ENCODE measurements at places on chromosomes 1 and 21.

- DNase-seq = no peak
These were observed 7.2 kb downstream of the XCL1 start for GRCh38 chr1:168583571-168583970.

- DNase-seq = peak; percentile 32
These were observed 663 bp downstream of the CAMTA1 start for GRCh38 chr1:6785728-6786505.

GRCh38 chr1:230752407-230752806 lies 5.2 kb downstream of the CAPN9 start:
- no peak for DNase-seq

DNA sequence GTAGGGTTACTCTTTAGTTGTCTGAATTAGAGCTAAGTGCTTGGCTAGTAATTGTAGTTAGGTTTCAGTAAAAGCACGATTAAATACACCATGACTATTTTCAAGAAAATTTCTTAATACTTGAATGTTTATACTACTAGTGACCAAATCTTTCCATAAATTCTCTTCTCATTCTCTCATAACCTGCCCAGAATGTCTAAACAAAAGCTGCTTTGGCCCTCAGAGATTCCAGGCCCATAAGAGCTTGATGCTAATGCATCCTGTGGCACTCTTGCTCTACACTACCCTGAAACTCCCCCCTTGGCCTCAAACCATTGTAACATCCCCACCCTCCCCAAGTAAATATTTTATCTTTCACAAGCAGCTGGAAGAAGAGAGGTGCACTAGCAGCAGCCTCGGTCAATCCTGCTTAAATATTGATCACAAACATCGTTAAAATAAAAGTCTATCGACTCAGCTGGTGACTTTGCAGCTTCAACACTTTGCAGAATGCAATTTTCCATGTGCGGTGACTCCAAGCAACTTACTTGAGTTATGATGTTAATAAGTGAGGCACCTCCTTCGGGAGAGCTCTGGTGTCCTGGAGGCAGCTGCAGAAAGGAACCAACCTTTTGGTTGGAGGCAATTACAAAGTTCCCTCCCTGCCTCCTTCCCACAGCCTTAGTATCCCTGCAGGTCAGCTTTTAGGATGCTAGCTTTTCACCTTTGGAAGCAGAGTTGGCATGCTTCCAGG lies 315.6 kb upstream of the PLXNA2 start:
- no peak for DNase-seq

- DNase-seq = no peak
These were observed 5.5 kb downstream of the CLCA4 start for GRCh38 chr1:86552376-86552775.

DNA sequence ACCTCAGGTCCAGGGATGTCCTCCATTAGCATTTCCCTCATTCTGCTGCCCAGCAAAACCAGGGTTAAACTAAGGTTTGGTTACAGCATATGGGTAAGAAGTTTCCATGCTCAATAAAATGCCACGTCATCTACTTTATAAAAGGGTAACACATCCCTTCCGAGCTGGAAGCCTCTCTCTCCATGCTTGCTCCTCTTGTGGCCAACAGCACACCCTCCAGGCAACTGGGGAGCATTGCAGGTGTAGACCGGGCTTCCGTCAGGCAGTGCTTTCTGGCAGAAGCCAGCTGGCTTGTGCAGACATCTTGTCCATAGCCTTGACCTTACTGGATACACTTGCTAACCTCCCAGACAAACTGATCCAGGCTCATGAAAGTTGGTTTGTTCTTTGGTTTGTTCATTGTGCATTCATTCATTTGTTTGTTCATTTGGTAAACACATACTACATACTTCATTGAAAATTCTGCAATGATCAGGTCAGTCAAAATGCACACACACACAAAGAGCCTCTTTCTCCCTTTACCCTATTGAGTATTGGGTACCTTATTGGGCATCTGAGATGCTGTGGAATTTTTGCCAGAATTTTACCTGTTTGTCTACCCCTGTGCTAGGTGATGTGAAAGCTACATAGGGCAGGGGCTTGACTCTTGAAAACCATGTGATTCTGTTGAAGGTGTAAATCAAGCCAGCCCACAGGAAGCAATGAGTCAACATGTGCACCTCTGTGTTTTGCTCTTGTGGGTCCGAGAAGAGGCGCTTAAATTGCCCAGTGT lies 422.8 kb downstream of the CAMTA1 start:
- DNase-seq = peak; percentile 72

- DNase-seq = no peak
These were observed 126.6 kb downstream of the C1orf21 start for GRCh38 chr1:184513421-184513820.

GRCh38 chr1:54361342-54361741 lies 44.9 kb downstream of the SSBP3 start:
- DNase-seq = no peak

GRCh38 chr1:38541223-38541622 lies 318.3 kb downstream of the RRAGC start:
- no peak for DNase-seq

DNA sequence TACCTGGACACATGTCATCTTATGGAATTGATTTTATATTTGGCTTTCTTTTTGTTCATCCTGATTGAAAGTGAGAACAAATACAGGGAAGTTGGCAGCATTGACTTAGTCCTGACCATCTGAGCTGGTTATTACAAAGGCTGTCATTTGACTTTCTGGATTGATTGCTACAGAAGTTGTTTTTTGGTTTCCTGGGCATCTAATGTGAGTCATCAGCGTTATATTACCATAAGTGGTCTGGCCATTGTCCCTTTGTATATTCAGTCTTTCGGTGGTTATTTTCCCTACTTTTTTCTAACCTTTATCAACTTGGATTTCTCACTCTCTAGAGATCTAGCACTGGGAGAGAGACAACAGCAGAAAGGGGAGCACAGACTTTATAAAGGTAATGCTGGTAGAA lies 1646.5 kb downstream of the MRPL39 start:
- no peak for DNase-seq

- DNase-seq = peak; percentile 97
These were observed 164.6 kb upstream of the GJB5 start for GRCh38 chr1:34590211-34590623.

DNA sequence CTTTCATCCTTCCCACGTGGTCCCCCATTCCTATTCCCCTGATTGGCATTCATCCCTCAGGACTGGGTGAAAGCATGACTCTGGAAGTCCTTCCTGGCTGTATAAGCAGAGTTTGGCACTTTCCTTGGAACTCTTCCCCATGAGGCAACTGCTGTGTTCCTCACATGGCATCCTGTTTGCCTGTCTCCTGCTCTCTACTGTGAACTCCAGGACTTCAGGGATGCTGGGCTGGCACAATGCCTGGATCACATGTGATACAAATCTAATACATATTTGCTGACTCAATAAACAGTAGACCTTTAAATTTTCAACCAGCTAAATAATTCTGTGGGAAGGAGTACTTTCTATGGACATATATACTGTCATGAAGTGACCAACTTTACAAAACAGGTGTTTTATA lies 46.8 kb upstream of the EDEM3 start:
- DNase-seq = no peak

DNA sequence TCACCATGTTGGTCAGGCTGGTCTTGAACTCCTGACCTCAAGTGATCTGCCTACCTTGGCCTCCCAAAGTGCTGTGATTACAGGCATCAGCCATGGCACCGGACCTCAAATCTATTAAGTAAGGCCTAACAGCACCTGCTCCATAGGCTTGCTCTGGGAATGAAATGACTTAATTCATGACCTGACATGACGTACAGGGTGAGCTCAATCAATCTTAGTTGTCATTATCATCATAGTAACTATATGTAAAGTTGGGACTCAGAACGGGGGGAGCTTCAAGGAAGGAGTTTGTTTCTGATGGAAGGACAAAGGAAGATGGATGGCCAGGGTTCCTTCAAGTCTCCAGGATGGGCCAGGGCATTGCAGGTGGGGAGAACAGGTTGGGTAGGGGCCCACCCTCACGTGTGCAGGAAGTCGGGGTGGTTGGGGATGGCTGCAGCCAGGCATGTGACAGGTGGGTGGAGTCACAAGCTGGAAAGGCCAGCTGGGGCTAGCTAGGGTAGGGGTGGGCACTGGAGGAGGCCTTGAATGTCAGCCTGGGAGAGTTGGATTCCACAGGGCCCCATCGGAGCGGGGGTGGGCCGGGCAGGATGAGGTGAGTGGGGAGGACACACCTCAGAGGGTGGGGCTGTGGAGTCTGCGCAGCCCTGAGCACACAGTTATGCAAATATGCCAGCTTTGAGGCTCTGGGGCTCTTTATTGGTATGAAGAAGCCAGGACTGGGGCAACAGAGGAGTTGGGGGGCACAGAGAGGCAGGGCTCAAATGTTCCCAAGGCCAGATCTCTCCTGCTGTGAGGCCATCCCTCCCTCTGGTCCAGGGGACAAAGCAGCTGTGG lies 9.6 kb downstream of the TRIM62 start:
- DNase-seq = no peak

GRCh38 chr1:84504580-84505492 lies 1.4 kb upstream of the SPATA1 start:
- DNase-seq = no peak

DNA sequence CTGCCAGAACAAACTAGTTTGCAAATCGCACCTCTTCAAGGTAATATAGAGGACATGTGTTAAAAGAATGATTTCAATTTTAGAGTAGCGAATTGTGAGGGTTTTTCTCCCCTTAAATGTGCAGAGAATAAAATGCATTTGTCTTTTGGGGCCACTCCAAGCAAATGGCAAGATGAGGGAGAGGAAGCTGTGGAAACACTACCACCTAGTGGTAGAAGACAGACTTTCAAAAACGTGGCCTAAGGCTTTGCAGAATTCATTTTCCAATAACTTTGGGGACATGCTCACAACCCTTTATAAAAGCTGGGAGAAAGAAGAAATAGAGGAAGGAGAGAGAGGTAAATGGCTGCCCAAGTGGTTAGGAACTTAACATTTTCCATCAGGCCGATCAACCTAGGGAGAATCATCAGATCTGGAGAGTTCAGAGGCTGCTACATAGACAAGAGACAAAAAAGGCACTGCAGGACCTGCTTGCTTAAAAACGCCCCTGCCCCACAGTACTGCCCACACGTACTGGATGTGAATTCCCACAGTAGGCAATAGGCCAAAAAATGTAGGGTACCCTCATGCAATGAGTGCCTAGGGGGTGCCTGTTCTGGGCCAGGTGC lies 15.7 kb upstream of the RCAN1 start:
- DNase-seq = peak; percentile 51

DNA sequence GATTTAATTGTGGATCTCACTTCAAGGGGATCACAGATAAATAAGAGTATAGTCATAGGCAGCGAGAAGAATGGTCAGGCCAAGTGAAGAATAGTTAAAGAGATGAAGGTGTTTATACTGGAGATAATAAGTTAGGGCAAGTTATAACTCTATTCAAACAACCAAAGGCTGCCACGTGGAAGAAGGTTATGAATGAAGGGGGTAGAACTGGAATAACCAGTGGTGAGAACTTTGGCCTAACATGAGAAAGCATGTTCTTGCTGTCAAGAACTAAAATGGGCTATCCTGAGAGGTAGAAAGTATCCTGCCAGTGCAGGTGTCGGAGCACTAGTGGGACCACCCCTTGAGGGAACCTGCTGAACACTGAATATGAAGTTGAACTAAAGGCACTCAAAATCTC lies 49.6 kb upstream of the EDEM3 start:
- no peak for DNase-seq

- no peak for DNase-seq
These were observed 67.5 kb downstream of the SDC3 start for GRCh38 chr1:30840904-30841598.

DNA sequence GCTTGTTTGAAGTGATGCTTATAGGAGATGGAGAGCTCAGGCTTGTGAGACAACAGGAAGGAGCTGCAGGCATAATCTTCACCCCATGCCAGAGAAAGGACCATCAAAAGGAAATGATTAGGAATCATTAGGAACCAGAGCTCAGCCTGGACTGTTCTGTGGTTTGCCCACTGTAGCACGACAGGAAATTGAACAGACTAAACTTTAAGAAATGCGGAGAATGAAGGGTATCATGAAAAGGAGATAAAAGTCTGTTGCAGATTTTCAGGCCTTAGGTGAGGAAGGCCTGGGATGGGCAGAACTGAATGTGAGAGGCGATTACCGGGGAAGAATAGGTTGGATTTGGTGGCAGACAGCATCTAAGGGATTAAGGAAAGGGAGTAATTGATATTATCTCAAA lies 292.0 kb upstream of the PLXNA2 start:
- DNase-seq = no peak

DNA sequence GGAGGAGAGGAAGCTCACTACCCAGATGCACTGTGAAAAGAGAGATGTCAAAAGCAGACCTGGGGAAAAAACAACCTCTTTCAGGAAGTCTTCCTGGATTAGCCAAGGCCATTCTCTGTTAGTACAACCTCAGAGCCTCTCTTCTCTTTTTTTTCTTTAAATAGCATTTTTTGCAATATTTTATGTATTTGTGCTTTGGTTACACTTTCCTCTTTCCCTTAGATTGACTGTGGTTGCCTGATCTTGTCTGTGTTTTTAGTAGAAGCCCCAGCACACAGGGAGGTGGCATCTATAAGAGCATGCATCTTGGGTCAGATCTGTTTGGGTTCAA lies 18.8 kb downstream of the SLC26A9 start:
- no peak for DNase-seq

DNA sequence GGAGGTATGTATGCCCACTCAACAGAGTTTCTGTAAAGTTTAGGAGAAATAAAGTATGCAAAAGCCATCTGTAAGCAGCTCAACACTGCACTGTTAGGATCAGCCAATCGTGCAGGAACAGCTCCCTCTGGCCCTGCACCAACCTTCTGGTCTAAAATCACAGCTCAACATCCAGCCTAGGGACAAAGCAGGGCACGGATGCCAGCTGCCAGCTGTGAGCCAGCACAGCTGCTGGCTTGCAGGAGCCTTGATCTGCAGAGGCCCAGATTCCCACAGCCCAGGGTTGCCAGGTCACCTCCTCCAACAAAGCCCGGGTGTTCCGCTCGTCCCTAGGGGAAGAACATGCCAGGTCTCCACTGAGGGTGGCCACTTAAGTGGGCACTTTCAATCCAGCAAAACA lies 8.6 kb downstream of the ACOT7 start:
- DNase-seq = peak; percentile 58

GRCh38 chr21:43835050-43835449 lies 30.0 kb upstream of the AGPAT3 start:
- DNase-seq = no peak

DNA sequence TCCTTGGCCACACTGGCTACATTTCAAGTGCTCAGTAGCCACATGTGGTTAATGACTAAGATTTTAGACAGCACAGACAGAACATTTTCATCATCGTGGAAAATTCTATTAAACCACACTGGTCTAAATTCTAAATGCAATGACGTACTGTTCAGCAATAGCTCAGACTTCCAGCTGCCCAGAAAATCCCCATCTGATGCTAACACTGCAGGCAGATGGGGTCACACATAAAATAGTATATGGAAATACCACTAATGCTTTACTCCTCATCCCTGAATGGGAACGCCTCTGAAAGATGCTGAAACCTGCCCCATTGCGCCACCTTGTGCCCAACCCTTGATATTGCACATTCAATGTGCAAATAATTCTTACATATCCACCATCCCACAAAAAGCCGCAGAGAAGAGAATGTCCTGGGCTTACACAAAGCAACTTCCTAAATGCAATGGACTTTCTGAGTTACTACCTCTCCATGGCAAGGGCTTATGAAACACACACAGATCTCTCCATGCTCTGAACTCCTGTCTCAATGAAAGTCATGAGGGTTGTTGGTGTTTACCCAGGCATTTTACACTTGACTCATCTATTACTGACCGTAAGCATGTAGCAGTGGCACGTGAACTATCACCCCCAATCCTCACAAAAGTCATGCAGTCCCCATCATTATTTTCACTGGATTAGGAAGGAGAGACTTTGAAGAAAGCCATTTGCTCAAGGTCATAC lies 20.3 kb upstream of the SLC5A9 start:
- DNase-seq = peak; percentile 51

- no peak for DNase-seq
These were observed 42.4 kb downstream of the GLUL start for GRCh38 chr1:182348961-182349747.

GRCh38 chr1:235858766-235859165 lies 7.9 kb downstream of the LYST start:
- DNase-seq = no peak
